HTR-8/SVneo (cell line): ENCODE measurements at places on chromosomes 6 and 20.
A peak's percentile ranks its signal among the peaks of the same experiment; 100 is the strongest.

DNA sequence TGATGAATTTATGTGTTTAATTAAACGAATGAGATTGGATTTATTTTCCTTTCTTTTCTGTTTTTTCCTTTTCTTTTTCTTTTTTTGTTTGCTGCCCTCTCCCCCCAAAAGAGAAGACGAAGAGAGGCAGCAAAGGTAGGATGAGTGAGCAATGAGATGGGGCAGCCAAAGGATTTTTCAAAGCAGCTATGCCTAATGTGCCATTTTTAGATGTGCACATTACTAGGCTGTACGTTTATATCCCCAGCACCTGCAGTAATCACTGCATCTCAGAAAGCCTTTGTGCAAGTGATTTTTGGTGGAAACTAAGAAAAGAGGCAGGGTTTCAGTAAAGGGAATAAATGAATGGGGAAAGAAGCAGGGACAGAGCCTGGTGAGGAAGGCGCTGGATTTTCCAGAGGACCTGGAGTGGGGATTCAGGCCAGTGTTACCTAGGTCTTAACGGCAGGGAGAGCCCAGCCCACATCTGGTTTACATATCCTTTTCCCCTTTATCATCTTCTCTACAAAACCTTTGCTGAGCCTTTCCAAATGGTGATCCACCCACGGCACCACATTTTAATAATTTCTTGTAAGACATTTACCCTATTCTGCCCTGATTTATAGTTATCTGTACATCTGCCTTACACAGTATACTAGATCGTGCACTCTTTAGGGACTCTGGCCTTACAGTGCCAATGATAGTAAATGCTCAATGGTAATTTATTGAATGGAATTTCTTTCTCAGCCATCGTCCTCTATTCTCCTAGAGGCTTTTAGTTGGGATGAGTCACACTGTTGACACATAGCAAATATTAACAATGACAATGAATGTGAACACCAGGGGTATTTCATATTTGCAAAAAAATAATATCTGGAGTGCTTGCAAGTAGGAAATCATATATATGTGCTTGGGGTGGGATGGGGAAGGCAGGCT, 38.3 kb upstream of the ATXN1 start:
- DNase-seq, result peak; percentile 54

- DNase-seq, result peak; percentile 87
These were observed 27.6 kb upstream of the MRGBP start for GRCh38 chr20:62768551-62769287.

- no peak for DNase-seq
These were observed 67.8 kb upstream of the BEND6 start for GRCh38 chr6:56887086-56887485.

GRCh38 chr6:161355696-161356095, 81.8 kb upstream of the AGPAT4 start:
- no peak for DNase-seq

- no peak for DNase-seq
These were observed 84.7 kb downstream of the RFPL4B start for GRCh38 chr6:112431803-112432202.

GRCh38 chr6:144123836-144124235, 26.5 kb upstream of the STX11 start:
- no peak for DNase-seq

DNA sequence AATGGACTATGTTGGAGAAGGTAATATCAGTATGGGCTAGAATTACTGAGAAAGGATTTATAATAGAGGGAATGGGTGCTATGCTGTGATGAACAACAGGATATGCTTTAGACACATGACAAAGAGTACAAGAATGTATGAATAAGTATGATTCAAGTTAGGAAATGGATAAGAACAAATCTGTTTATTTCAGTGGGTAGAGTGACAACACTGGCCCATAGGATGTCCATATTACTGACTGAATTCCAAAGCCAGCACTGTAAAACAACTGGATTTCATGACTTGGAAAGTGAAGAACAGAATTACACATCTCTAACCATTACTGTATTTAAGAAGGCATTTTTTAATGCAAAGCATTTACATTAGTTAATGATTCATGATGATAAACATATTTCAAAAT, 35.9 kb downstream of the EPM2A start:
- DNase-seq, result peak; percentile 25

GRCh38 chr20:58322083-58322482, 12.6 kb downstream of the RAB22A start:
- no peak for DNase-seq

DNA sequence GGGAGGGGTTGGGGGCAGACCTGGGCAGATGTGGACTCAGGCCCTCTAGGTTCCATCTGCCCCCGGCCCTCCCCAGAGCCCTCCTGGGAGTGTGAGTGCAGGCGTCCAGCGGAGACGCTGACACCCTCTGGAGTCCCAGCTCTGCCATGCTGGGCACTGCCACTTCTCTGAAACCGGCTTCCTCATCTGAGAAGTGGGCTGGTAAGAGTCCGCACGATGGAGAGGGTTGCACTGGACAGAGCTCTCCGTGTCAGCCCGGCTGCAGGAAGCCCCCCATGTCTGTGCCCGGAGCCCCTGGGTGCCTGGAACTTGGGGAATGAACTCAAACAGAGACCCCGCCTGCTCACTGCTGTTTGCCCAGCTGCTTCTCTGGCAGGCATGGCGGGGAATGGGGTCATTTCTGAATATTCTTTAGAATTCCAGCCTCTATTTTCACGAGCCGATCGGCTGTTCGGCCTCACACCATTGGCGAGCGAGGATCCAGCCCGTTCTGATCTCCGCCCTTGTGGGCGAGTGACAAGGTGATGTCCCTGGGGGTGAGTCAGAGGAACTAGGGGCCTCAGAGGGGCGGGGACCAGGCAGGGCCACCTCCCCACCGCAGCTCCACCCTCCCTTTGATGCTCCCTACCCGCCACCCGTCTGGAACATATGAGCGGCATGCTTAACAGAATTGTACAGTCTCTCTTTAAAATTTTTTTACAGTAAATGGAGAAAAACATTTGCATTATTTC, 47.8 kb upstream of the GATA5 start:
- DNase-seq, result no peak

DNA sequence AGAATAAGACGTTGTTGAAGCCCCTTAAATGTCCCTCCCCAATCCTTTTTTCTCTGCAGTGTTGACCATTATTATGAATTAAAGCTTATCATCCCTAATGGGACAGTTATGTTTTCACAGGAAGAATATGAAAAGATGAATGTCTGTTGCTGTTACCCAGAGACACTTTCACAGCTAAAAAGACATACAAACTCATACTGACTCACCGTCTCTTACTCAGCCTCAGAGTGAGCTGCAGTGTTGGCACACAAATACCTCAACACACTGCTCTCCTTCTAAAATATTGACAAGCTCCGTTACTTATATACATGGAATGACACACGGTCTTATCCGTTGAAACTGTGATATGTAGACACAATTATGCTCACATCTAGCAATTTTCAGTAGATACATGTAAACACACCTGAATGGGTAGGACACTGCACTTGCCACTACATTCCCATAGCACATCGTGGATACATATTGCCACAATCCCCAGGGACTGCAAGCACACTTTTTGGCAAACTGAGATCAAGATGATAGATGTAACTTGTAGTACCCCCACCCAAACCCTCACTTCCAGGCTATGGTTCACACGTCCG, 9.6 kb upstream of the SAPCD1 start:
- no peak for DNase-seq

GRCh38 chr20:32158943-32159660, 48.4 kb downstream of the PLAGL2 start:
- no peak for DNase-seq

- no peak for DNase-seq
These were observed 12.0 kb downstream of the PHACTR3 start for GRCh38 chr20:59616306-59616705.

- DNase-seq, result peak; percentile 38
These were observed 68.2 kb upstream of the FUCA2 start for GRCh38 chr6:143579703-143580102.

GRCh38 chr6:132525866-132526265, 12.2 kb upstream of the TAAR9 start:
- no peak for DNase-seq

GRCh38 chr6:10136636-10137035, 278.2 kb downstream of the TFAP2A start:
- no peak for DNase-seq

GRCh38 chr6:128491100-128491581, 29.3 kb downstream of the PTPRK start:
- no peak for DNase-seq

DNA sequence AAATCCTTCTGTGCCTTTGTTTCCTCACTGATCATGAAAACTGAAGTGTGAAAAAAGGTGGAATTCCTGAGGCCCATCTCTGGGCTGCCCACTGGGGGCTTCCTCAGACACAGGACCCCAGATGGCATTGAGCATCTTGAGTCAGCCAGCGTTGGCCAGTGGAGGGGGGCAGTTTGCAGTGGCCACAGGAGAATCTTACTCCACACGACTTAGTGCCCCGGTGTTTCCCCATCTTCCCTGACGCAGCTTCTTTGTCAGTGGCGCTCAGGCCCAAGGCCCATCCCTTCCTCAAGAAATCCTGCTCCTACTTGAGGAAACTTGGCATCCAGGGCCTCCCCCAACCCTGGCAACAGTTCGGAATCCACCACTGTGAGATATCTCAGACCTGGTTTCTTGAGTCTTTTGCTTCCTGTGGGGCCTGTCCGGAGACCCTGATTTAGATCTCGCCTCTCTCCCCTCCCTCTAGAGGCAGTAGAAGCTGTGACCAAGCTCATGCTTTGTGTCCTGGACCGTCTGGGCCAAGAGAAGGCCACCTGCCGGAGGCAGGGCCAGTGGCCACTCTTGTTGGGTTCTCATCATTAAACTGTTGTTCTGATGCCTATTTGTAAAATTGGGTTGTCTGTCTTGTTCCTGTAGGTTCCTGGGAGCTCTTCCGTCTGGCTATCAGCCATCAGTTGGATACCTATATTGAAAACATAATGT, 20.2 kb upstream of the DLGAP4 start:
- no peak for DNase-seq

- no peak for DNase-seq
These were observed 565.3 kb downstream of the KIF16B start for GRCh38 chr20:16007962-16008361.

DNA sequence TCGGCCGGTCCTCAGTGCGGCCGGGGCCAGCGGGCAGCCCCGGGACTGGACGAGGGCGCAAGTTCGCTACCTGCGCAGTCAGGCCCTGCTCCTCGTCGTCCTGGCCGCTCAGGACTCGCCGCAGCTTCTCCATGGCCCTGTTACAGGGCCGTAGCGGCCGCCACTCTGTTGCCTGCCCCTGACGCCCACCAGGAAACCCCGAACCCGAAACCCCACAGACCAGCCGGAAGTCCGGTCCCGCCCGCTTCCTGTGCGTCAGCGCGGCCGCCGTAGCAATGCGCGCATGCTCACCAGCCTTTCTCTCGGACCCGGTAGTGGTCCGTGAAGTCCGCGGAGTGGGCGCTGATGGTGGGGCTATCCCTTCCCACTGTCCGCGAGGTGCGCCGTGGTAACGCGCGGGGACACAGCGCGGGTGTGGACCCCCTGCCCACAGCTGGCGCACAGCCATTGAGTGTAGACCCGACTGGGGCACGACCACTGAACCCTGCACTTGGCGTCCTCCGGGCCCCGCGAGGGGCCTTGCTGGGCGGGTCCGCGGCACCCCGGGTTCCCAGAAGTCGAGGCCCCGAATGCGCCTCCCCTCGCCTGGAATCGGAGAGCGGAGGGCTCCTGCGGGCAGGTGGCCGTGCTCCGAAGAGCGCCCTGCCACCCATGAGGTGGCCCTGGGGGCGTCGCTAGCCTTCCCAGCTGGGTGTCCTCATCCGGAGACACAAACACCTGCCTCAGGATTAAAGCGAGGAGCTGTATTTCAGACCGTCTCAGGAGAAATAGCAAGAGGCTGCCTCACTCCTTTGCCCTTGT, at the start of gene SFT2D1:
SFT2D1 (minus strand) TSS at position 197 of the 801 bp plus-strand sequence; CDS start at position 133, 64 bp downstream.
- peak; percentile 89 for DNase-seq

- DNase-seq, result no peak
These were observed 85.6 kb downstream of the SEL1L2 start for GRCh38 chr20:13904766-13905165.

- DNase-seq, result no peak
These were observed 115.1 kb downstream of the JAG1 start for GRCh38 chr20:10558635-10559187.

- no peak for DNase-seq
These were observed 79.2 kb downstream of the GCLC start for GRCh38 chr6:53465732-53466131.

- DNase-seq, result no peak
These were observed 8.2 kb downstream of the ELOVL5 start for GRCh38 chr6:53340536-53340935.

- DNase-seq, result no peak
These were observed 149.7 kb downstream of the LAMA2 start for GRCh38 chr6:129032602-129033001.

DNA sequence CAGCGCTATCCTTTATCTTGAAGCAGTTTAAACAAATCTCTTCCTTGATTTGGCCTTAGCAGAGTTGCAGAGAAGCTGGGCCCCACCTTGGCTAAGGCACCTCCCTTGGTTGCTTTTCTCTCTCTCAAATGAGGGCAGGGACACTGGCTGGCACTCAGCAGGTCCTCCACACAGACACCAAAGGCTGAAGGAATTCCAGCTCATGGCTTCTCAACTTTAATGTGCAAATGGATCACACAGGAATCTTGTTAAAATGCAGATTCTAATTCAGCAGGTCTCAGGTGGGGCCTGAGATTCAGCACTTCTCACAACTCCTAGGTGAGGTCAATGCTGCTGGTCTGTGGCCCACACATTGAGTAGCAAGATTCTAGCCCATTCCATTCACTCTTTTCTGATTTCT, 25.7 kb downstream of the RIMS4 start:
- DNase-seq, result no peak

DNA sequence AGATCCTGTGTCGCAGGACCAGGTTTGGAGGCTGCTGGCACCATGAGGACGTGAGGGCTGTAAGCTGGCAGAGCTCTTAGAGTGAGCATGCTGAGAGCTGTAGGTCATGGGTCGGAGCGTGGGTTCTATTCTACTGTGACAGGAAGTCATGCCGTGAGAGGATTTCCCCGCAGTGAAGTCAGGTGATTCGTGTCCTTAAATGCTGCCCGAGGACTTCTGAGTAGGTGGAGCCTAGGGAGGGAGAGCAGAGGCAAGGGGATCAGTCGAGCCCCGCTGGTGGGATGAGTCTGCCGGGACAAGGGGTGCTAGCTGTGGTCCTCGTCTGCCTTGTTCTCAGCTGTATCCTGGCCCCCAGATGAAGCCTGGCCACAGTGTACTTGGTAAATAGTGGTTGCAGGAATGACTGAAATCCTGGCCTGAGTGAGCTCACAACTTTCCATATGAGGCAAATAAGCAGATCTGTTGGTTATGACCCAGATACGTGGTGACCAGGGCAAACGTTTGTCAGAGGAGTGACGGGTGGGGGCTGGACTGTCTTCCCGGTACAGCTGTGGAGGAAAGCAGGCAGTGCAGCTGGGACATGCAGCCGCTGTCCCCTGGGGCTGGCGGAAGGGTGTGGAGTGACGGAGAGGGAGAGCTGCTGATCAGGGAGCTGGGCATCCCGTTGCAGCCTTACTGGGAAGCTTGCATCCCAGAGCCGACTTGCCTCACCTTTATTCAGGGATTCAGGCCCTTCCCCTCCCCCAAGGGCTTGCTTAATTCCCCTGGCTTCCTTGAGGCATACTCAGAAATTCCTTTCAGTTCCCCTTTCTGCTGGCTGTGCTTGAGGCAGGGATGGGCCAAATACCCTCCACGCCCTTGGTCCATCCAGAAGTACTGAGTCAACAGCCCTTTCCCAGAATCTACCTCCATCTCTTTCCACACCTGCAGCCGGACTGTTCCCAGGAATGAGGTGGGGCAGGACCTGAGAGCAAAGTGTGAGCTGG, 250.9 kb upstream of the RREB1 start:
- DNase-seq, result no peak

GRCh38 chr6:11953641-11954040, 58.5 kb upstream of the HIVEP1 start:
- DNase-seq, result no peak
